ENCODE measurements at places on chromosomes 1 and 21. TPM values are rescaled to one million over a fixed set of nuclear protein-coding genes. Genes with fewer than 3 reads are reported as not detected.

The LCE3E gene
- not detected for total RNA-seq

The MIXL1 gene
- 0.11 TPM for total RNA-seq

The TAS1R2 gene
- total RNA-seq = not detected

The LEFTY1 gene
- total RNA-seq = not detected

The ITLN2 gene
- total RNA-seq = not detected

The MAD2L2 gene
- total RNA-seq = 73.5 TPM

The FMO4 gene
- total RNA-seq = 1.0 TPM

The S100A9 gene
- not detected for total RNA-seq

The HCRTR1 gene
- not detected for total RNA-seq

The ZNF593OS gene
- not detected for total RNA-seq

The TSPEAR gene
- total RNA-seq = not detected

The GSTM5 gene
- not detected for total RNA-seq

The AHDC1 gene
- 13.2 TPM for total RNA-seq

The ANGPTL3 gene
- total RNA-seq = not detected

The SLAMF7 gene
- 75.2 TPM for total RNA-seq

The SLC37A1 gene
- total RNA-seq = 14.8 TPM

The TRIM45 gene
- 0.80 TPM for total RNA-seq

The C1QB gene
- total RNA-seq = not detected

The SLC25A44 gene
- total RNA-seq = 26.7 TPM

The CDK18 gene
- total RNA-seq = 2.5 TPM

The ERICH3 gene
- total RNA-seq = not detected

The TTC34 gene
- total RNA-seq = 1.1 TPM

The FCRL4 gene
- total RNA-seq = not detected

The ANKRD34A gene
- 13.2 TPM for total RNA-seq

The SPRR2B gene
- total RNA-seq = not detected

The NUAK2 gene
- total RNA-seq = 1.6 TPM

The RPTN gene
- total RNA-seq = not detected

The SH2D2A gene
- 237 TPM for total RNA-seq

The SYDE2 gene
- 3.6 TPM for total RNA-seq

The TIE1 gene
- total RNA-seq = 0.59 TPM

The SPRR2F gene
- total RNA-seq = not detected

The SLFNL1 gene
- total RNA-seq = 0.06 TPM

The WDR64 gene
- total RNA-seq = not detected

The CLEC20A gene
- total RNA-seq = not detected

The HNRNPCL4 gene
- total RNA-seq = not detected

The SPATA45 gene
- not detected for total RNA-seq

The IGSF9 gene
- total RNA-seq = not detected

The G0S2 gene
- 9.4 TPM for total RNA-seq

The CDKN2C gene
- 10.6 TPM for total RNA-seq

The KLHDC7A gene
- not detected for total RNA-seq

The RIMKLA gene
- total RNA-seq = 6.1 TPM

The PCAT6 gene
- total RNA-seq = 0.73 TPM

The CACNA1S gene
- not detected for total RNA-seq

The S100A2 gene
- total RNA-seq = 1.6 TPM

The AMIGO1 gene
- total RNA-seq = 2.6 TPM

The C2CD4D gene
- total RNA-seq = 1.7 TPM

The TMEM125 gene
- total RNA-seq = not detected

The ZMYND12 gene
- 0.84 TPM for total RNA-seq

The NMNAT2 gene
- total RNA-seq = not detected

The GPR3 gene
- total RNA-seq = 3.6 TPM

The ALPL gene
- not detected for total RNA-seq

The SRP9 gene
- 331 TPM for total RNA-seq

The CRP gene
- total RNA-seq = not detected

The NR1I3 gene
- not detected for total RNA-seq

The ZNF684 gene
- total RNA-seq = 4.6 TPM

The ZNHIT6 gene
- 32.5 TPM for total RNA-seq

The FAM177B gene
- not detected for total RNA-seq

The GOLT1A gene
- not detected for total RNA-seq

All from activated CD8-positive, alpha-beta memory T cell treated with anti-CD3 and anti-CD28 coated beads for 36 hours (primary cell).